HEK293T (cell line): ENCODE measurements at places on chromosomes 3 and 15.

DNA sequence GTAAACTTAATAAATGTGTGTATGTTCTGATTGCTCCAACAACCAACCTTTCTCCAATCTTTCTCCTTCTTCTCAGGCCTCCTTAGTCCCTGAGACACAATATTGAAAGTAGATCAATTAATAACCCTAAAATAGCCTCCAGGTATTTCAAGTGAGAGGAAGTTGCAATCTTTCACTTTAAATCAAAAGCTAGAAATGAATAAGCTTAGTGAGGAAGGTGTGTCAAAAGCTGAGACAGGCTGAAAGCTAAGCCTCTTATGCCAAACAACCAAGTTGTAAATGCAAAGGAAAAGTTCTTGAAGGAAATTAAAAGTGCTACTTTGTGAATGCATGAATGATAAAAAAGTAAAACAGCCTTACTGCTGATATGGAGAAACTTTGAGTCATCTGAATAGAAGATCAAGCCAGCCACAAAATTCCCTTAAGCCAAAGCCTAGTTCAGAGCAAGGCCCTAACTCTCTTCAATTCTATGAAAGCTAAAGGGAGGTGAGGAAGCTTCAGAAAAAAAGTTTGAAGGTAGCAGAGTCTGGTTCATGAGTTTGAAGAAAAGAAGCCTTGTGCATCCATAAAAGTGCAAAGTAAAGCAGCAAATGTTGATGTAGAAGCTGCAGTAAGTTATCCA lies 38.6 kb downstream of the CCDC80 start:
- no peak for DNase-seq

DNA sequence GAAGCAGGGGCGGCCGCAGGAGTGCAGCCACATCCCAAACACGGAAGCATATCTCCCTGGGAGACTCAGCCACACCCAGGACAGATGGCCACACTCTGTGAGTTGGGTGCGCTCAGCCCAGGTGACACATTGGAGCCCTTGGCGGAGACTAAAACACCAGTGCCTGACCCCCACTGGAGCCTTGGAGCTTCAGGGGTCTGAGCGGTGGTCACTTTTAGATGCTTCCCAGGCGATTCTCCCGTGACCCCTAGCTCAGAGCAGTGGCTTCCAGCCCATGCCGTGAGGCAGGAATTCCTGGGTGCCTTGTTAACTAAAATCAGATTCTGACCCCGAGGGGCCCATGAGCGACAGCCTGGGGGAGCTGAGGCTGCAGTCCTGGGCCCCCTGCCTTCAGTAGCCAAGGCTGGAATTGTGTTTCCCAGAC lies 54.5 kb downstream of the PLXNA1 start:
- DNase-seq: no peak

GRCh38 chr3:196868297-196868661 lies 559 bp downstream of the SENP5 start:
- peak; percentile 29 for DNase-seq

DNA sequence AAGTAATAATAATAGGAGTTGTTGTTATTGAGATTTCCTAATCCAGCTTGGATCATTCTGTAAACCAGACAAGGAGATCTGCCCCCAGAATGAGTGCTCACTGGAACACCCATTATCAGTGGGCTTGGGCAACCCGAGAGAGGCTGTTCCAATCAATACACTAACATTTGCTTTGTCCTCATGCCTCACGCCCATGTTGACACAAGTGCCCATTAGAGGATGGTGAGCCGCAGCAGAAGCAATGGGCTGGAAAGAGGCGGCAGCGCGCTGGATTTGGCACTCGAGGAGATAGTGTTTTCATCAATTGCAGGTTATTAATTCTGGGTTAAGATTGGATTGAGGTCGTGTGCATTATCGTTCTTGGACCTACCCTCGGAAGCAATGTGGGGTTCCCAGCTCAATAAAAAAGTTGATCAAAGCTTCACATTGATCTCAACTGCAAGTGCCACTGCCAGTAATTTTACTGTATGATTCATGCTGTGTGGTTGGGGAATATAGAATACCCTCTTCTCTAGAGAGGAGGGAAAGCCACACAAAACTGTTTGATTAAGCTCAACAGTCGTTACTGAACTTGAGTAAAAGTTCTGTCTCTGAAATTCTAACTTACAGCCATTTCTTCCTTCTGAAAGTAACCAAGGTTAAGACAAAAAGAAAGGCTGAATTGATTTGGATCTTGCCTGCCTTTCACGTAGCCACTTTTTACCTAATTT lies 15.7 kb downstream of the LYZL4 start:
- DNase-seq: no peak

DNA sequence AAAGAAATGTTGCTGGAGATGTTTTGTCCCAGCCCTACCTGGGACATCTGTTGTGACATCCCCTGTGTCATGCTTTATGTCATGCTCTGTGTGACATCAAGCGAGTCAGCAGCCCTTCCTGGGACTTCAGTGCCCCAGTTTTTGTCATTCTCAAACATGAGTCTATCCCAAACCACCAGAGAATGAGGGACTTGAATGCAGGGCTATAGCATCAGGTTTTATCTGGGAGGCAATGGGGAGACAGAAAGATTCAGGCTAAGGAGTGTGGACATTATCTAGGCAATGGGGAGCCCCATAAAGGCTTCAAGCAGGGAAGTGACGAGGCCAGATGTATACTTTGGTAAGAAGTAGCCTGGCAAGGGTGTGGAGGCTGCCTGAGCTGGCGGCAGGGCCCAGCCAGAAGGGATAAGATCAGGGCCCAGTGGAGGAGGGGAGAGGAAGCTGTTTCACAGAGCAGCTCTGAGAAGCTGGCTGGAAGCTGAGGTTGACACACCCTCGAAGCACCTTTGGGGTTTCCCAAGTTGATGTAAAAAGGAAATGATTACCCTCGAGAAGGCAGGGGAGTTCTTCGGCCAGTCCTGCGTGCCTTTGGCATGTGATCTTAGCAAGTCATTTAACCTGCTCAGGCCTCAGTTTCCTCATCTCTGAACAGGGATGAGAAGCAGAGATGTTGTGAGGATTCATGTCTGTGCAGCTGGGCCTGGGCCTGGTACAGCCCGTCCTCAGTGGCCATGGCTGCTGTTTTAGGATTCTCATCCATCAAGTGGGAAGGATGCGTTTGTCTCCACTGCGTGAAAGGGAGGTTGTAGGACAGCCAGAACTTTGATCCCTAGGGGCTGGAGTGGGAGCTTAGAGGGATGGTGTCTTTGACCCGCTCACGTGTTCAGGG lies 34.3 kb downstream of the IRAK2 start:
- DNase-seq: no peak

DNA sequence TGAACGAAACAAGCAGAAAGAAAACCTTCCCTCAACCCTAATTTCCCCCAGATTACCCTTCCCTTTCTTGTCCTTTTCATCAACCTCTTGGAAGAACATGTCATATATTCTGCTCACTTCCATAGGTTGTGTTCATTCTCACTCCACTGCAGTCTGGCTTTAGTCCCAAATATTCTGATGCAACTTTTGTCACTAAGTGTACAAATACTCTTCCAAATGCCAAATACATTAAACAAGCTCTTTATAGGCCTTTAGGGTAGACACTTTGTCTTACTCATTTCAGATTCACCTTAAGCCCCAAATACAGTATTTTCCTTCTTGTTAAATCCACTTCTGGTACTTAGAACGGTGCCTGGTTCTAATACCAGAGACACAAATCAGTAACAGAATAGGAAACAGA lies 406.5 kb upstream of the CDIN1 start:
- DNase-seq: no peak

DNA sequence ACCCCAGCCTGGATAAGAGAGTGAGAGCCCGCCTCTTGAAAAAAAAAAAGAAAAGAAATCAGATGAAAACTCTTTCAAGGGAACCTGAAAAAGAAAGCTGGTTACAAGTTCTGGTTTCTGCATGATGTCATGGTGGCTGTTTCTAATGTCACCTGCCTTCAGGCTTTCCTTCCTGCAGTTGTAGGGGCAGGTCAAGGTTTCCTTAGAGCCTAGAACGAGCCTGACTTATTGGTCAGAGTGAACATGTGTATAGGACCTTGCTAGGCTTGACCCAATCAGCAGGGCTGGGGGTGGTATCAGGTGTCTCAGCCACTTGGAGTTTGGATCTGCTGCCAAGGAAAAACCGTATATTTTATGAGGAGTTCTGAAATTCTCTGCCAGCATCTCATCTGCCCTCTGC lies 3.8 kb downstream of the IVD start:
- no peak for DNase-seq

GRCh38 chr3:42745776-42746454 lies 27.1 kb downstream of the CCDC13 start:
- DNase-seq: no peak

DNA sequence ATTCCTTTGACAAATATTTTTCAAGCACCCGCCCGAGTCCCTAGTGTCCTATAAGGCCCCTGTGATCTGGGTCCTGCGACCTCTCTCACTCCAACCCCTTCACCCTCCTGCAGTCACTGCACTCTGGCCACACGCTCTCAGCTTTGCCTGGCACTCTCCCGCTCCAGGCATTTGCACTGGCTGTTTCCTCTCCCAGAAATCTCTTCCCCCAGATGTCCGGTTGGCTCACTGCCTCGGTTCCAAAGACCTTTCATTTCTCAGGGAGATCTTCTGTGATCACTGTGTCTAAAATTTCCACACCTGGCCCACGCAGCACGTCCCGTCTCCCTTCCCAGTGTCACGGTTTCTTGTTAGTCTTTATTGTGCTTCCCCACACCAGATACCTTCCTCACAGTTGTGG lies 97.4 kb downstream of the WNT7A start:
- no peak for DNase-seq

GRCh38 chr3:154060238-154061000 lies 60.8 kb upstream of the ARHGEF26 start:
- DNase-seq: no peak

GRCh38 chr3:58117561-58118181 lies 93.1 kb downstream of the DNASE1L3 start:
- DNase-seq: no peak

GRCh38 chr3:34955680-34956079 lies 683.6 kb upstream of the ARPP21 start:
- no peak for DNase-seq

GRCh38 chr3:98655666-98656065 lies 62.3 kb upstream of the CPOX start:
- no peak for DNase-seq

DNA sequence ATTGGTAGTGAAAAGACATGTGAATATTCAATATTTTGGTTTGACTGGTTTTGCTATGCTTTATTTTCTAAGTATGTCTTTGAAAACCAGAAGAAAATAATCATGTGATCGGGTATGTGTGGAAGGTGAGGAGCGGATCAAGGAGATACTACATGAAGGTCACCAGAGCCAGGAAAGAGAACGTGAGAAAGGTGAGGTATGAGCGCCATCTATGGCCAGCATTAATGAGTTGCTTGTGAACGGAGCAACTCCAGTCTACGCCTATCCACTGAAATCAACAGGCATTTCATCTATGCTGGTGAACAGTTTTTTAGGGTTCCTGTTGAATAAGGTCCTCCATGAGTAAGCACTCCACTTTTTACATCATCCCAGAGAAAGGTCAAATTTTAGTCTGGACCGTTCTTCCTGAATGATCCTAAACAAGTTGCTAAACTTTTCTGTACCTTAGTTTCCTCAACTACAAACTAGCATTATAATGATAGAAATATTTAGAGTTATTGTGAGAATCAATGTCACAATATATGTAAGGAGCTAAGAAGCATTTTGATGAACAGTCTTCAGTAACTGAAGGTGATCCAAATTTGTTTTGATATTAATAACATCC lies 1435.2 kb upstream of the CADM2 start:
- DNase-seq: peak; percentile 51

DNA sequence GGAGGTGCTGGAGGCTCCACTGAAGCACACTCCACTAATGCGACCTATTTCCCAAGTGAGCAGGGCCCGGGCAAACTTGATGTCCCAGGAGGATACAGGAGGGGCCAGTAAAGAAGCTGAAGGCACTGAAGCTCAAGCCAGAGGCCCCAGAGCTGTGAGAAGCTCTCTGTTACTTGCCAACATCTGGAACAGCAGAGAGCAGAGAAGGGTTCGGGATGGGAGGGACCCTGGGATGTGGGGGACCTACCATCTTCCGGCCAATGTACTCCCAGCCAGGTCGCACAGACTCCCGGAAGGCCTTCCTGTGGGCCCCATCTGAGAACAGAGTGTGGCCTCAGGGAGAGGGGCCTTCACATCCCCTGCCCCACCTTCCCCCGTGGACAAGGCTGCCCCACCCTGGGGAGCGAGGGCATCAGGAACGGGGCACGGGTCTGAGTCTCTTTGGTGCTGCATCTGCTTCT lies 3.1 kb downstream of the HHATL start:
- no peak for DNase-seq

DNA sequence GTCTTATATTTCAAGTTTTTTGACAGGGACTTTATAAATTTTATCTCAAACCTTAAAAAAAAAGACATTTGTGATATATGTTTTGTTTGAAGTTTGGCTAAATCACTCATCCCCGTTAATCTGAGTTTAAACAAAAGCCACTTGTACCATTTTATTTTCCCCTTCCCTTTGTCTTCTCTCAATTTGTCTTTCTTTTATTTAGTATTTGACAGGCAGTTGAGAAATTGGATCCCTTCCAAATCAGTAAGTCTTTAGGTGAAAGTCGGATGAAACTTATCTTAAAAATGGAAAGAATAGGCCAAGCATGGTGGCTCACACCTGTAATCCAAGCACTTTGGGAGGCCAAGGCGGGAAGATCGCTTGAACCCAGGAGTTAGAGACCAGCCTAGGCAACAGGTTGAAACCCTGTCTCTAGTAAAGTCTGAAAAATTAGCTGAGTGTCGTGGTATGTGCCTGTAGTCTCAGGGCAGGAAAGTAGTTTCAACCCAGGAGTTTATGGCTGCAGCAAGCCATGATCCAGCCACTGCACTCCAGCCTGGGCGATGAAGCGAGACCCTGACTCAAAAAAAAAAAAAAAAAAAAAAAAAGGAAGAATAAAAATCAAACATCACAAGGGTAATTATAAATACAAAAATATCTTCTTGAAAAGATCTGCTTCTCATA lies 394.6 kb upstream of the TPM1 start:
- DNase-seq: no peak

DNA sequence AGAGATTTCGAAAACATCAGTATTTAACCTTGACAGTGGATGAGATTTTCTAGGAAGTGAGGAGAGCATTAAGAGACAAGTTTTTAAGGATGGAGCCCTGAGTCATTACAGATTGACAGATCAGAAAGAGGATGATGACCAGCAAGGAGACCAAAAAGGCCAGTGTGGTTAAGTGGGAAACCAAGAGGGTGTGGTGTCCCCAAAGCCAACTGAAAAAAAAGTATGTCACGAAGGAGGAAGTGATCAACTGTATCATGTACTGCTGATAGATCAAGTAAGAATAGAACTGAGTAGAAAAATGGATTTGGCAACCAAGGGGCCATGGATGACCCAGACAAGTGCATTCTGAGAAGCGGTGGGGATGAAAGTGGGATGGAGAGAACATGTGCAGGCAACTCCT lies 491.8 kb downstream of the FHIT start:
- no peak for DNase-seq
